Muscle of back (tissue), 13 donors: ENCODE measurements at places on chromosomes 2 and 18. TPM values are rescaled to one million over a fixed set of nuclear protein-coding genes. Genes with fewer than 3 reads are reported as not detected.

- no peak for DNase-seq
Observed at GRCh38 chr2:221034026-221034701, 537.9 kb downstream of the EPHA4 start.

DNA sequence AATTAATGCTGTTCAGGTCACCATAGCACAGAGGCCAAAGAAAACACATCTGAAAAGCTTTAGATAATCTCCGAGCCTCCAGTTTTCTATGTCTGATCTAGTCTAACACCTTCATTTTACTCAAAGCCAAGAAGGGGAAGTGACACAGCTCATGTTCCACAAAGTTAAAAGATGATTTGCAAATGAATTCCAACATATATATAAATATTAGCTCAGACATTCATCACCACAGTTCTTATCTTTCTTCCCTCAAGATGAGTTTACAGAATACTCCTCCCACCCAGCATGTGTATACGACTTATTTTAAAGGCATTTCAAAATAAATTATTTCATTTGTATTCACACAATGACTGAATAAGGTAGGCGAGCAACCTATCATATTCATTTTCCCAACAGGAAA is 82.4 kb downstream of the AAK1 start:
- no peak for DNase-seq

MEP1B gene
- polyA plus RNA-seq = not detected

DNA sequence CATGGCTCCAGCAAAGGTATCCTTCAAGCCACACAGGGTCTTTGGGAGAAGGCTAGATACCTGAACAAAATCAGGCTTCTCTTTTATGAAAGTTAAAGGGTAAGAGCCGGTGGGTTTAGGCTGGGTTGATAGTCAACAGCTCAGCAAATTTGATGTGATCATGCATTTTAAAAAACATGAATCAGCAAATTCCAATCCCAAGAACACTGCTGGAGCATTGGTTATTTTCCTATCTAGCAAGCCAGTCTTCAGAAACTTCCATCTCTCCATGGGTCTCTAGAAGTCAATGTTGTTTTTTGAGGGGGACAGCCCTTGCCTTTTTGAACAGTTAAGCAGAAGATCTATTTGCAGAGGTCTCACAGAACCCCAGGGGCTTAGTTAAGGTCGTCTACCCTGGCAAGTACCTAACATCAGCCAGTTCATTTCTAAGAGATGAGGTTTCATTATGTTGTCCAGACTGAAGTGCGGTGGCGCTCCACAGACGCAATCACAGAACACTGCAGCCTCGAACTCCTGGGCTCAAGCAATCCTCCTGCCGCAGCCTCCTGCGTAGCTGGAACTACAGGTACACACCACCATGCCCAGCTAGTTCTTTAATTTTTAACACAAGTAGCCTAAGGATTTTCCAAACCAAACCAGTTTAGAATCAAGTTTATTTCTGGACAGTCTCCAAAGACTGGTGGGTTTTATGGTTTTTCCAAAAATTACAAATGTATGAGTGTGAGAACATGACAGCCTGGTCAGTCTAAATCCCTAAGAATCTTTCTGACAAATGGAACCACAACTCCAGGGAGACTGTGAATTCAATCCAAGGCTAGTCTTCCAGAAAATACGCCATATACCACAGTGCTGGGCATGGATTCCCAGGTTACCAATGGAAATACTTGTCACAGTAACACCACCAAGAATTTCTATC is 4.1 kb upstream of the ZCCHC2 start:
- DNase-seq = no peak

GFPT1 gene
- polyA plus RNA-seq = 32.5 TPM

GRCh38 chr18:67553437-67553836 is 36.9 kb upstream of the DSEL start:
- DNase-seq = no peak
